ENCODE measurements at places on chromosomes 2 and 18. TPM values are rescaled to one million over a fixed set of nuclear protein-coding genes. Genes with fewer than 3 reads are reported as not detected.

DNAJC5G gene
- total RNA-seq = not detected

DNA sequence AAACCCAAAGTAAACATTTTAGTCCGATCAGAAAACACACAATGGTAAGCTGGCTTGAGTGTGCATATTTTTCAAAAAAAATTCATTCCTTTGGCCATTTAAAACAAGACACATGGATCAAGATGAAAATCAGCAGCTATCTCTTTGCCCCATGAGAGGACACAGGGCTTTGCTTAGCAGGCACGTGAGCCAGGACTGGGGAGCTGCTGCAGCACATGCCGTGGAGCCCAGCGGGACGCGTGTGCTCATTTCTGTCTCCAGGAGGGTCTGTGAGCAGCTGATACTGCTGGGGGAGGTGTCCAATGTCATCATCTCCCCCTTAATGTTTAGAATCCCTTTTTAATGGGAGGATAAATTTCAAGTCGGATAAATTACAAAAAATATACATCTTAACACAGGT lies 49.8 kb upstream of the CNGA3 start:
- no peak for DNase-seq

DNA sequence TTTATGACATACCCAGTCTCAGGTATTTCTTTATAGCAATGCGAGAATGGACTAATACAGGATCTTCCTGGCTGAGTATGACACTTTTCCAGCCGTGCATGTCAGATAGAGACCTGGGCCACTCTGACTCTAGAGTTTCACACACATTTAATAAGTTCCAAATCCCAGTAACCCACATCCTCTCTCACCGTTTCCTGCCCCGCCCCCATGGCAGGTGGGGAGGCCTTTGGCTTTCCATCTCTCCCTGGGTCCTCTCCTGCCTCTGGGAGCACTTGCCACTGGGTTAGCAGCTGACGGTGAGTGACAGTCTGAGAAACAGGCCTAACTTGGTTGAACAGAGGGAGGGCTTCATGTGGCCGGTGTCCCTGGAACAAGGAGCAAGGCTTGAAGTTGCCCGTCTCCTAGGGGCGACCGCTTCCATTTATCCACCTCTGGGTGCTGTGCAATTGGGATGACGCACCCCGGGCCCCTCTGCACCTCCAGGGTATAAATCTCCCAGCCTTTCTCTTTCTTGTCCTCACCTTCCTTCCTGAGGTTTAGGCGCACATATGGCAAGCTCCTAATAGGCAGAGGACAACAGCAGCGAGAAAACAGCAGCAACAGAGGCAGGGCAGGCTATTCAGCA lies 152.7 kb upstream of the HDAC4 start:
- no peak for DNase-seq

- DNase-seq = no peak
Observed at GRCh38 chr2:28868611-28869010, 1.5 kb downstream of the TRMT61B start.

DNA sequence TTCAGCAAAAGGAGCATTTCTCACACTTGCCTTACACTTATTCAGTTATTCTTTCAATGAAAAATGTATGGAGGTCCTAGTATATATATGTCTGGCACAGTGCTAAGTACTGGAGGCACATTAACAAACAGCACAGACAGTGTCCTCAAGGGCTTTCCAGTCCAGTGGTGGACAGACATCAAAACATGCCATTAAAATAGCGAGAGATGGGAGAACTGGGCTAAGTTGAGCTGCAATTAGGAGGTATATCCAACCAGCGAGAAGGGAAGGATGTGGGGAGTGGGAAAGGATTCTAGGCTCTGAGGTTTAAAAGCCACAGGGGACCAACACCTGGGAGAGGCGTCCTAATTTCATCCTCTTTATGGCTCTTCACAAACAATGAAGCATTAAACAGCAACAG lies 127.5 kb upstream of the TTC39C start:
- no peak for DNase-seq

- no peak for DNase-seq
Observed at GRCh38 chr2:59297816-59298215, 1056.7 kb upstream of the FANCL start.

ASTL gene
- total RNA-seq = 12.2 TPM

PSMA8 gene
- 1.4 TPM for total RNA-seq

ITPRIPL1 gene
- total RNA-seq = 32.8 TPM

DNA sequence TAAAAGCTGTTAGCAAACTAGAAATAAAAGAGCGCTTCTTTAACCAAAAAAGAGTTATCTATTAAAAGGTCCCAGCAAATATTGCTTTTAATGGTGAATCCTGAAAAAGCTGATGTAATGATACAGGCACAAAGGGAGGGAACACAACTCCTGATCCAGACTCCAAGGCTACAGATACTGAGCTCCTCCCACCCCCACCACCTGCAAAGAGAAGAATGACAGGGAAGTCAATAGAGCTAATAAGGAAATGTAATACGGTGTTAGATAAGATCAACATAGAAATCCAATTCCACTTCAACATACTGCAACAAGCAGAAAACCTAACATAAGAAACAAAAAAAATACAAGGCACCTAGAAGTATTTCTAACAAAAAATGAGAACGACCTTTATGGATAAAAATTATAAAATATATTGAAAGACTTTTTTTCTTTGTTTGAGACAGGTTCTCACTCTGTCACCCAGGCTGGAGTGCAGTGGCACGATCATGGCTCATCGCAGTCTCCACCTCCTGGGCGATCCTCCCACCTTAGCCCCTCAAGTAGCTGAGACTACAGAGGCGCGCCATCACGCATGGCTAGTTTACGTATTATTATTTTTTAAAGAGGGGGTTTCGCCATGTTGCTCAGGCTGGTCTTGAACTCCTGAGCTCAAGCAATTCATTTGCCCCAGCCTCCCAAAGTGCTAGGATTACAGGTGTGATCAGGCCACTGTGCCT lies 192.2 kb downstream of the HDAC4 start:
- DNase-seq = no peak

TMEM182 gene
- 6.0 TPM for total RNA-seq

GRCh38 chr2:12389344-12390045 lies 327.2 kb upstream of the TRIB2 start:
- DNase-seq = no peak

- DNase-seq = no peak
Observed at GRCh38 chr2:194301946-194302345, 1355.1 kb upstream of the SLC39A10 start.

DNA sequence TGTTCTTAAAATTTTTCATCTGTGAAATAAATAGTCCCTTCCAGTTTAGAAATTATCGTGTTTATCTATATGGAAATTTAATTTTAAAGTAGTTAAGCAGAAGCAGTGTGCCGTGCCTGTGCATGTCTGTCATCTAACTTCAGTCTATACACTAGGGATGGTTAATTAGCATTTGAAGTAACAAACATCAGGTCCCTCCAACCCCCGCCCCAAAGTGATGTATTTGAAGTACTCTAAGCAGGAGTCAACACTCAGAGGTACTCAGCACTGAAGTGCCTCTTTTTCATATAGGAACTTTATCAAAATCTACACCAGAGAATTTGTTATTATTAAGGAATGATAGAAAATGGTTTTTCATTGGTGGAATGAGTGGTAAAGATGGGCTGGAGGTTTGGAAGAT lies 33.0 kb downstream of the LANCL1 start:
- no peak for DNase-seq

- no peak for DNase-seq
Observed at GRCh38 chr18:31619291-31619690, 27.6 kb downstream of the TTR start.

DNA sequence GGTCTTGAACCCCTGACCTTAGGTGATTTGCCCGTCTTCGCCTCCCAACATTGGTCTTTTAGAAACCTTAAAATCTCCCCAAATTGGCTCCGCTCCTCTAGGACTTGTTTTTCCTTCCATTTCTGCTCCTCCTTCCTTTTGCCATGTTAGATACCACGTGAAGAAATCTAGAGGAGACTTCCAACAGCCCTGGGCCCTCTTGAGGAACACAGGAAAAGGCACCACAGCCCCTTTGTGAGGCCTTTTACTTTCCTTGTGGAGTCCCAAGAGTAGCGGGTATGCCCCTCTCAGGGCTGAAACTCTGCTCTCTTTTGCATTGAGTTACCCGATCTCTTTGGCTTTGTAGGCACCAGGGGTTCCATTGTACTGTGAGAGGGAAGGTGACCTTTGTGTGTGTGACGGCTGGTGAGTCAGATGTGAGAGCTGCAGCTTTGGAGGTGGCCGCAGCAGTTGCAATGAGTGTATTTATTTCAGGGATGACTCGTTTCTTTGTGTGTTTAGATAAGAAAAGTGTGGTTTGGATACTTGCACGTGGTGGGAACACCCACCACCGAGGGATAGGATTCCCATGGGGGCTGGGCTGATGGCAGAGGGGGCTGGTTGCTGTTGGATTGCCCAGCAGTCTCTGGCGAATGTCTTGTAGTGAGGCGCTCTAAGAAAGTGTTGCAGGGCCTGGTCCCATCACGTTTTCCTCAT lies 218.4 kb upstream of the HS6ST1 start:
- no peak for DNase-seq

CD8B2 gene
- total RNA-seq = 8.6 TPM

Measured in activated naive CD8-positive, alpha-beta T cell treated with anti-CD3 and anti-CD28 coated beads, Interleukin-2, amount 10 ng/mL, durations not matched to agents 7 days and 5 days (primary cell).